ENCODE measurements at places on chromosomes 11 and 22. TPM values are rescaled to one million over a fixed set of nuclear protein-coding genes. Genes with fewer than 3 reads are reported as not detected.

Gene DDX25
- total RNA-seq = not detected

Gene TREH
- total RNA-seq = not detected

Gene IL17REL
- not detected for total RNA-seq

Gene C11orf71
- total RNA-seq = 3.8 TPM

Gene KRTAP5-7
- not detected for total RNA-seq

Gene KDELR3
- 176 TPM for total RNA-seq

Gene FXYD2
- not detected for total RNA-seq

Gene LSP1
- total RNA-seq = 0.24 TPM

Gene TRIM6
- total RNA-seq = 4.7 TPM

GRCh38 chr22:16847271-16847670, 22.1 kb upstream of the XKR3 start:
- no peak for DNase-seq

GRCh38 chr11:3644817-3645235, at the start of gene ART1:
TSS of gene ART1 (plus strand) at chr11:3645128. CDS start at chr11:3659214, 14,086 bp downstream.
- DNase-seq = no peak

GRCh38 chr11:11940551-11940950, 67.9 kb downstream of the DKK3 start:
- DNase-seq = no peak

DNA sequence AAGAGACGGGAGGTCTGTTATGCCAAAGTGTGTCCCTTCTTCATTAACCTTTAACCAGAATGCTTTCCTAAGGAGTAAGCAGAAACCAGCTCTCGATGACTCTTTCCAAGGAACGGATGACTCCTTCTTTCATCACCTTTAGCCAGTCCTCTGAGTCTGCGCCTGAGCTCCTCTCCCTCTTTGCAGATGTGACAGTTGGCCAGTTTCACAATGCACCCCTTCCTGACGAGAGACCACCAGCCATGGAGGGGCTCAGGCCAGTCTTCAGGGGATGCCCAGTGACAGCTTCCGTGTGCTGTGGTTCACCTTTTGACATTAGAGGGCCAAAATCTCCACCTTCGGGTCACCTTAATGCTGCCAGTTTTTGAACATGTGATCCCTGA, 826.1 kb downstream of the TBC1D22A start:
- no peak for DNase-seq

DNA sequence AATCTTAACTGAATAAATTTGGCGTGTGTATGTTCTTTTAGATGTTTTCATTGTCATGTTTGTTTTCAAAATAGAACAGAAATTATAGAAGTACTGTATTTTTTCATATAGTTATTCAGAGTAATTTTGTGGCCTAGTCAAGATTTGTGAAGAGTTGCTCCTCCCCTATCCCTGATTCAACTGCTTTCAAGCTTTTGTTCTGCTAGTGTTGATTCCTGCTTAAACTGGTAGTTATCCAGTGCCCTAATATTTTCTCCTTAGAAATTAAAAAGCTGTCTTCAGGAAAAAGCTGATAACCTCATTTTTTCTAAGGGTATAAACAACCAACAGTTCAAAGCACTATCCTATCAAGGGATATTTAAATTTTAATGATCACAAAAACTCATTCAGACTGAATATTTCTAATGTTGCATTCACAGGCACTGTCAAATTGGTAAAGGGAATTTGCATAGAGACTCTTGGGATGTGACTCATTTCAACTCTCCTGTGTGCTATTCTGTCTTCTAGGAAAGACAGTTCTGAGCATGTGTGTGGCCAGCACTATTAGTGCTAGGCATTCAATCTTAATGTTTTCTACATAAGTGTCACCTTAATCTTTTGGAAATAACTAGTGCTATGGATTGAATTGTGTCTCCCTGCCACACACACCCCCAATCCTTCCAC, 1776.0 kb downstream of the LRRC4C start:
- no peak for DNase-seq

- DNase-seq = no peak
These were observed 9.7 kb downstream of the GAL3ST1 start for GRCh38 chr22:30564761-30565119.

DNA sequence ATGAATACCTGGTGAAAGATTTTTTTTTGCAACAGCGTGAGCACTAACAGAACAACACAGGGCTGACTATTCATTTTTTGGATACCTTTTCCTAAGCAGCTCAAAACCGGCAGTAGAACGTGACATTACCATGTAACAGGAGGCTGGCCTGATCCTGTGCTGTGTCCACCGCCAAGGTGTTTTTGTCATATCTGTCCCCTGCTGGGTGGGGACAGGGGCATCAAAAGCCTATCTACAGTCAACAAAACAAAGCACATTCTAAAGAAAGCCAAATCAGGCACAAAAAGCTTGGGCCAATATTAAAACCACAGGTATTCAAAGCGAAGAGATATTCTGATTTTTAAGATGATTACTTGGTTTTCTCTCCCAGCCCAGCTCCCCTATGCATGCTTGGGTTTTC, 151.2 kb downstream of the LRRC4C start:
- DNase-seq = no peak

GRCh38 chr22:20422271-20423007, 15.2 kb downstream of the SCARF2 start:
- peak; percentile 63 for DNase-seq

DNA sequence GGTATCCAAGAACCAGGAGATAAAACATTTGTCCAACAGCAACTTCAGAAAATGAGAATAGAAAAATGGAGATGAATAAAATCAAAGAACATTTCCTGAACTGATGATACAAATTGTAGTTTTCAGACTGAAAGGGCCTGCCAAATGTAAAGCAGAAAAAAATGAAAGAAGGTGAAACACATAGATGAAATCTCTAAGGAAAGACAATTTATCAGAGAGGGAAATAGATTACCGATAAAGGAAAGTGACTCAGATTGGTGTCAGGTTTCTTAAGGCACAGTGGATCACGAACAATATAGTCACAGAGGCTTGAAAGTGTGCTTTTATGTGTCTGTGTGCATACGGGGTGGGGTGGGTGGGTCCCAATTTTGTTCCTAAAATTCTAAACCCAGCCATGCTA, 4.1 kb upstream of the STT3A start:
- DNase-seq = no peak

DNA sequence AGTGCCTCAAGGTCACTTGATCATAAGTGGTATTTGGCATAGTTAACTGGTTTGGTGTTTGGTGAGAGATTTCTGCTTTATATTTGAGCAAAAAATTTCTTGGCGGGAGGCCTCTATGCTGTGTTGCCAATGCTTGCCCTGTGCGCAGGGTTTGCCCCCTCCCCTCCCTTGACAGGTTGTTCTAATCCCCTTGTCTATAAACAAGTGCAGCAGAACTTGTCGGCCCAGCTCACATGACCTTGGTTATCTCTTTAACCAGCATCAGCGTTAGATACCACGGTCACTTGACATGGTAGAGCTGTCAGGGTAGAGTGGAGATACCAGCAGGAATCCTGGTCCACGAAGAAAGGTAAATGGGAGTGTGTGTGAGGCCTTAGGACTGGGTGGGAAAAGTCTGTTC, 35.6 kb downstream of the MARK2 start:
- DNase-seq = no peak

GRCh38 chr11:8011981-8012444, 24.9 kb downstream of the EIF3F start:
- peak; percentile 98 for DNase-seq

- DNase-seq = no peak
These were observed 388.4 kb upstream of the DDI1 start for GRCh38 chr11:103648054-103648453.

- DNase-seq = no peak
These were observed 13.5 kb upstream of the VWA5A start for GRCh38 chr11:124101737-124102136.

GRCh38 chr11:77449060-77449521, 24.8 kb downstream of the PAK1 start:
- DNase-seq = no peak

- DNase-seq = no peak
These were observed 186.5 kb upstream of the NAV2 start for GRCh38 chr11:19526119-19526518.

GRCh38 chr11:111841370-111842053, 29.9 kb downstream of the ALG9 start:
- peak; percentile 84 for DNase-seq

DNA sequence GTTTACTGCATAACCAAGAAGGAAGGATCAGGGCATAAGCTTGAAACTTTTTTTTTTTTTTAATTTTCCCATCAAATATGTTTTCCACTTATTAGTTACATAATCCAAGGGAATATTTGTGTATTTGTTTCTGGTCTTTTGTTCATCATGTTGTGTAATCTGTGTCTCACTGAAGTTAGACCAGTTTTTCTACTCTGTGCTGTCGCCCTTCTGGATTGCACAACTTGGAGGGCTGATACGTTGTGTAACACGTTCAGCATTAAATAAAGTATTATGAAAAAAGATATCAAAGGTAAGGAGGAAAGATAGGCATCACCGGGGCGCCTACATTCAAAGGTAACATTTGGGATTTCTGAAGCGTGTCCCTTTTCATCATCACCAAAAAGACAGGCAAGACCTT, 3.3 kb upstream of the E2F8 start:
- DNase-seq = no peak

DNA sequence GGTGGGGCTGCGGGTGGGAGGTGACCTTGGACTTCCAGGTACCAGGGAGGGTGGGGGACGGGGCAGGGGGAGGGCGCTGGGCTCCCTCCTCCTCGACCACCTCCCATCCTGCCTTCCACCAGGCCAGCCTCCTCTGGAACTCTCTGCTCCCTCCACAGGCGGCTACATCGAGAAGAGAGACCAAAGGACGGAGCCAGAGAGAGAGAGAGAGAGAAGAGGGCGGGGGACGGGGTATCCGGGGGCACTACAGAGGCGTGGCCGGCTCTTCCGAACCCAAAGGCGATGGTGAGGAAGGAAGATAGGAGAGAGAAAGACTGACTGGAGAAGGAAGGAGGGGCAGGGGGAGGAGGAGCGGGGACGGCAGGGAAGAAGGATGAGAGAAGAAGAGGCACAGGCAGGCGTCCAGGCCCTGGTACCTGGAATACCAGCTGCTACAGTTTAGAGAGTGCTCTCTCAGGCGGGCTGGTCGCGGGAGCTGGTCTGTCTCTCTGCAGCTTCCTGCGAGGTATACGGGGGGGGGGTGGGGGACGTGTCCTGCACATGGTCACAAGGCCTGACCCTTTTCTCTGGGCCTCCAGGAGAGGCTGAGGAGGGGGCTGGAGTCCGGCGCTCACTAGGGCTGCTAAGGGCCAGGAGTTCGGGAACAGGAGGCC, 38.0 kb downstream of the IGSF9B start:
- no peak for DNase-seq

GRCh38 chr11:100182927-100183326, 504.2 kb upstream of the ARHGAP42 start:
- no peak for DNase-seq

GRCh38 chr11:62895501-62895900, 14.8 kb downstream of the SLC3A2 start:
- no peak for DNase-seq

DNA sequence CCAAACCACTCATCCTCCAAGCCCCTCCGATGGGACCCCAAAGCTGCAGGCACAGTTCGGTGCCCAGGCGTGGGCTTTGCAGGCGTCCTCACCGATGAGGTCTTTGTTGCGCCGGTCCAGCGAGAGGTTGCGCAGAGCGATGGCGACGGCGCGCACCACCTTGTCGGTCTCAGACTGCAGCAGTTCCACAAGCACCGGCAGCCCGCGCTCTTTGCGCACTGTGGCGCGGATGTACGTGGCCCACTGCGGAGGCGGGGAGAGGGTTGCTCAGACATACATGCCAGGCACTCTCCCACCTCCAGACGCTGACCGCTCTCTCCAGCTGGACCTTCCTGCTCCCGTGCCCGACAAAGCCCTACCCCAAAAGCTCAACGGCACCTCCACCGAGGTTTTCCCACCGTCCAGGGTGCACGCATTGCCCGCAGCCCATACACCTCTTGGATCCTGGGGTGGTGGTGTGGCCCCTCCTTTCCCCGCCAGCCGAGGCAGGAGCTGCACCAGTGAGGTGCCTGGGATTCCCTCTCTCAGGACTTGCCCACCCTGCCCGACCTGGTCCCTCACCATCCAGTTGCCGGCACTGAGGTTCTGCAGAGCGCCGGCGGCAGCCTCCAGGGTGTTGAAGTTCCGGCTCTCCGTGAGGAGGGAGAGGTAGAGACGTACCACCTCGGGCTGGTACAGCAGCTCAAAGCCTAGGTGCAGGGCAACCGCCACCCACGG, 32.1 kb upstream of the TXNRD2 start:
- no peak for DNase-seq

DNA sequence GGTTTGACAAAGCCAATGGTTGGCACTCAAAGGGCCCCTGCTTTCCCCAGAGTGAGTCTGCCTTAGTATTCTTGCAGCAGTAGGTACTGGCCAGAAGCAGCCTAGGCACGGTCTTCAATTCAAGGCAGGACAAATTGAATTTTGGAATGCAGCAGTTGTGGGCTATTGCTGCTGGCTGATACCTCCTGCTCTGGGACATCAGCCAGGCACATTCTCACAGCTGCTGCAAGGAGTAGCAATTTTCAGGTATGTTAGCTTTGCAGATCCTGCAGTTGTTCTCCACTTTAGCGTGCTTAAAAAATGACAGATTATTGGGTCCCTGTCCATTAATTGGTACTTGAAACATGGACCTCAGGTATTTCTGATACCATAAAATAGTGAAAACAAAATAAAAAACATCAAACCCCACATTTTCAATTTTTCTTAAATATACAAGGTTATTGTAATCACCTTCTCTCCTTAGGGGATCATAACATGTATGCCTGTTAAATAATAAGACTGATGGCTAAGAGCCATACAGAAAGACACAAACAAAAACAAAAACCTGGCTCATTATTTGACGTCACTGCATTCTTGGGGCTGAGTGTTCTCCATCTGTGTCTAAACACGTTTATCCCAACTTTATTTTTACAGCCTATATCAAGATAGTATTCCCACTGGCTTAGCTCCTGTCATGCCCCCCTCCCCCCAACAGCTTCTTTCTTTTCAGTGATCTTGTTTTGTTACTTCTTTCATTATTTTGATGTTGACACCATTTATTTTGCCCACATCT, 85.1 kb upstream of the CARD18 start:
- no peak for DNase-seq

DNA sequence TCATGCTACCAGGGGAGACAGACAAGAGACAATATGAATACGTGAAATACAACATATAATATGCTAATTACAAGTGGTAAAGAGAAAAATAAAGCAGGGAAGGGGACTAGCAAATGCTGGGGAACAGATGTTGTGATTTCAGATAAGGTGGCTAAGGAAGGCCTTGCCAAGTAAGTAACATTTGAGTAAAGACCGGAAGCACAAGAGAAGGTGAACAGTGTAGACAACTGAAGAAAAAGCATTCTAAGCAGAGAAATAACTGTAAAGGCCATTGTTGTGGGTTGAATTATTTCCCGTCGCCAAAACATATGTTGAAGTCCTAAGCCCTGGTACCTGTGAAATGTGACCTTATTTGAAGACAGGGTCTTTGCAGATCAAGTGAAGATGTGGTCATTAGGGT, 63.7 kb upstream of the EED start:
- no peak for DNase-seq
